Hepatocyte (in vitro differentiated cells): ENCODE measurements at places on chromosomes 7 and 10.

DNA sequence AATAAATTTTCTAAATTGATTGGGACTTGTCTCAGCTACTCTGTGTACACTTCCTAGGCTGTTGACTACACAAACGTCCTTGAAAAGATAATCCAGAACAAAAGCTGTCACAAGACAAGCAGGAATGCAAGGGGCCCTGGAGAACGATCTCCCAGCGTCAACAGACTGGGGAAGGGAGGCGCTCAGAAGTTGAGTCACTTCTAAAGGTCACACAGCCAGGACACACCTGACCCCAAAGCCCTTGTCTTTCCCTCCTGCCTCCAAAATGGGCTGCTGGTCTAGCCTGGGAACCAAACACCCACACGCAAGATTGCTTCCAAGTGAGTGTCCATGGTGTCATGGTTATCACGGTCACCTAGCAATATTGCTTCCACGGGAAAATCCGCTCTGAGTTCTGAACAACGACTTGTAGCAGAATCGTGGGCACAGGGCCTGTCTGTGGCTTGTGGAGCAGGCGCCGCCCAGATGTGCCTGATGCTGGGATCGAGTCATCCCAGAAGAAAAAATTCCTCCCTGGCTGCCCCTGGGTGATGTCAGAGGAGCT is 49.8 kb downstream of the SPOCK2 start:
- no peaks in the 10 kb centered on the region for H3K27me3 ChIP-seq
- H3K36me3 ChIP-seq = no peaks in the 10 kb centered on the region
- H3K4me3 ChIP-seq = no peak overlapping the region
- H3K27ac ChIP-seq = peak overlapping the region; percentile 70
- DNase-seq = peak; percentile 54

DNA sequence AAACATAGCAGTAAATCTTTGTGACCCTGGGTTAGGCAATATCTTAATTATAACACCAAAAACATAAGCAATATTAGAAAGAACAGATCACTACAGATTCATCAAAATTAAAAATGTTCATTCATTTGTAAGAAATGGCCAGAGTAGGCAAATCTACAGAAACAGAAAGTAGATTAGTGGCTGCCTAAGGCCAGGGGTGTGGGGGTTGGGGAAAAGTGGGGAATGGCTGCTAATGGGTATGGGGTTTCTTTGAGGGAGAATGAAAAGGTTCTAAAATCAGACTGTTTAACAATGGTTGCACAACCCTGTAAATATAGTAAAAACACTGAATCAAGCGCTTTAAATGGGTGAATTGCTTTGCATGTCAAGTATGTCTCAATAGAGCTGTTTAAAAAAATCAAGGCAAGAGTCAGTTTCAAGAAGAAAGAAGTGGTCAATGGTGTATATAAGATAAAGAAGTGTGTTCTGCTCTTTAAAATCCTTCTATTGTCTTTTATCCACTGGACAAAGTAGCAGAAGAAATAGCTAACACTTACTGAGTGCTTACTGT is 42.6 kb downstream of the CDK6 start:
- no peaks in the 10 kb centered on the region for H3K36me3 ChIP-seq
- H3K27ac ChIP-seq = peak overlapping the region; percentile 17
- DNase-seq = no peak
- H3K4me3 ChIP-seq = no peak overlapping the region

DNA sequence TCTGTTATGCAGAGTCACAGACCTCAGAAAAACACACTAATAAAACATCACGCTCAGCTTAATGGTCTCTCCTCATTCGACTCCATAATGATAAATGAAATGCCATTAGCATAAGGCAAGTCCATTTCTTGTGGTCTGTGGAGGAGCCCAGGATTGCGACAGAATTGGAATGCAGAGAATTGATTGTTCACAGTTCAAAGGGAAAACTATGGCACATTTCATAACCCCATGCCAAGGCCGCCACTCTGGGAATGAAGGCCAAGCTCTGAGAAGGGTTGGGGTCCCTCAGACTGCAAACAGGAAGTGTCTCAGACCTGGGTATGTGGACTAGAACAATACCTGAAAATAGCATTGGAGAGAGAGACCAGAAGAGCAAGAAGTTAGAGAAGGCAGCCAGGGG is 398.9 kb downstream of the ADRA2A start:
- no peak overlapping the region for H3K27ac ChIP-seq
- no peak overlapping the region for H3K4me3 ChIP-seq
- no peaks in the 10 kb centered on the region for H3K36me3 ChIP-seq
- no peaks in the 10 kb centered on the region for H3K27me3 ChIP-seq

DNA sequence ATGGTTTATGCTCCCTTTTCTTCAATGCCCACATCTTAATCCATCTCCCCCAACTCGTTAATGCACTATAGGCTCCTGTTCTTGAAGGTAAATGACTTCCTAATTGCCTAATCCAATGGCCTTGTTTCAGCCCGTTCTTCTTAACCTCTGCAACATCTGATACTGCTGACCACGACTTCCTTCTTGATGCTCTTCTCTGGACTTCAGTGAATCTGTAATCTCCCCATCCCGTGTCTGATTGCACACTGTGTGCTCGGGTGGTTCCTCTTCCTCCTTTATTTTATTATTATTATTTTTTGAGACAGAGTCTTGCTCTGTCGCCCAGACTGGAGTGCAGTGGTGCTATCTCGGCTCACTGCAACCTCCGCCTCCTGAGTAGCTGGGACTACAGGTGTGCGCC is 58.9 kb downstream of the HIPK2 start:
- no peak overlapping the region for H3K4me3 ChIP-seq
- H3K4me1 ChIP-seq = peaks cover 24% of the 10 kb centered on the region
- no peaks in the 10 kb centered on the region for H3K27me3 ChIP-seq
- H3K36me3 ChIP-seq = no peaks in the 10 kb centered on the region

DNA sequence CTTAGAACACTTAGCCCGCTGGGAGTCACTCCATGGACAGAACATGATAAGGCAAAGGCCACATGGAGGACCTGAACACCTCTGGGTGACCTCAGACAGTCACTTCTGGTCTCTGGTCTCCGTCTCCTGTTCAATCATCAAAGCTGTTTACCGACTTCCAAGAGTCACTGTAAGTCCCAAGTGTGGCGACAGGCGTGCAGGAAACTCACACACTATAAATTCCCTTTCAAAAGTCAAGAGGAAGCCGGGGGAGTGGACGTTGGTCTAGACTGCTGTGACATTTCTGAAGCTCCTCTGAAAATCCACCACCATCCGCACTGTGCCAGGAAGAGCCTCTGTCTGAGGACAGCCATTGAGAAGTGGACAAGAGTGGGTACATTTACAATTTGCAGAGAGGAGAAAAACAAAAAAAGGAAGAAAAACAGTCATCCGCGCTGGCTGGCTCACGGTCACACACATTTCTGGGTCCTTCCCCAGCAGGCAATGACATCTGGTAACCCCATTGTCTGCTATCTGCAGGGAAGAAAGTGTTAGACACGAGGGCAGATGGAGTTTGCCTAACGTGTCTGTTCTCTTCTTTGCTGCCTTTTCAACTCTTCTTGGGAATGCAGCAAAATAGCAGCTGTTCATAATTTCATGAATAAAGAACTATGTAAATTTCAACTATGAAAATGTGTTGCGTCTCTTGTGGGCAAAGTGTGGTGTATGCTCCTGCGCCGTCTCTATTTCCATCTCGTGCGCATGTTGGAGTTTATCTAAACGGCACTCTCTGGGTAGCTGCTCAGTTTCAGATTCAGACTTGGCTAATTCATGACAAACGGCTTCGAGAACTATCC is 32.9 kb upstream of the CUX1 start:
- H3K4me1 ChIP-seq = no peaks in the 10 kb centered on the region
- no peak overlapping the region for H3K27ac ChIP-seq

DNA sequence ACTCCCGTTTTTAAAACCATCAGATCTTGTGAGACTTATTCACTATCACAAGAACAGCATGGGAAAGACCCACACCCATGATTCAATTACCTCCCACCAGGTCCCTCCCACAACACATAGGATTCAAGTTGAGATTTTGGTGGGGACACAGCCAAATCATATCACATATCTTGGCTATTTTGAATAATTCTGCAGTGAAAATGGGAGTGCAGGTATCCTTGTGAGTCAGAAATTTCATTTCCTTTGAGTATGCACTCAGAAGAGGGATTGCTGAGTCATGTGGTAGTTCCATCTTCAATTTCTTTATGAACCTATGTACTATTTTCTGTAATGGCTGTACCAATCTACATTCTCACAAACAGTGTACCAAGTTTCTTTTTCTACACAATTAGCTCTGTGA is 125.8 kb downstream of the ANKRD7 start:
- DNase-seq = no peak
- H3K27ac ChIP-seq = no peak overlapping the region
- no peaks in the 10 kb centered on the region for H3K4me1 ChIP-seq
- H3K27me3 ChIP-seq = no peaks in the 10 kb centered on the region

DNA sequence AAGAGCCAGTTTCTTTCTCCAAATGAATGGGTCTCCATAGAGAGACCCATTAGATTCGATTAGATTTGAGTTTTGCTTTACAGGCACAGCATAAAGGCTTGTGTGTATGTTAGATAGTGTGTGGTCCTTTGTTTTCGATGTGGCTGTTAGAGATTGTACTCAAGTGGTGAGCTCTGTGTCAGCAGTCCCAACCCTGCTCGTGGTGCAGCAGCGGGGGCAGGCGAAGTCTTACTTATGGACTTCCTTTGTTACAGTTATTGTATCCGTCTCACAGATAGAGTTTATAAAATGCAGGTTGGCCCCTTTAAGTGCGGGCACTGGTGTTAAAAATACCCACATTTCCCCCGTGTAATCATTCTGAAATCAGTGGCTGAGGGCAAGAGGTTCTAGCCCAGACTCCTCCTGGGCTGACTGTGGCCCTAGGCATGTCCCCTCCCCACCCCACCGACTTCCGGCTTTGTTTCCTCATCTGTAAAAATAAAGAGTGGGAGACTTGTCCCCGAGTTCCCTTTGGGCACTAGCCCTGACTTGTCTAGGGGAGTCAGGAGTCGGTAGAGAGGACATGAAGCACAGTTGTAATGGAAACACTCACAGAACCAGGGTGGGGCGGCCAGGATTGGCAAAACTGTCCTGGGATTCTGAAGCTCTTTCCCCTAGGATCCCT is 28.6 kb downstream of the MTURN start:
- no peak overlapping the region for H3K27ac ChIP-seq
- DNase-seq = no peak
- H3K36me3 ChIP-seq = no peaks in the 10 kb centered on the region
- H3K4me3 ChIP-seq = no peak overlapping the region
- H3K27me3 ChIP-seq = no peaks in the 10 kb centered on the region
- H3K4me1 ChIP-seq = peaks cover 14% of the 10 kb centered on the region

- no peaks in the 10 kb centered on the region for H3K27me3 ChIP-seq
- H3K4me1 ChIP-seq = no peaks in the 10 kb centered on the region
- no peaks in the 10 kb centered on the region for H3K36me3 ChIP-seq
- no peak for DNase-seq
- H3K27ac ChIP-seq = no peak overlapping the region
Observed at GRCh38 chr7:51589111-51589510, 272.5 kb upstream of the COBL start.

GRCh38 chr7:143145-143751 is 49.1 kb upstream of the FAM20C start:
- DNase-seq = no peak
- peak overlapping the region; percentile 88 for H3K27ac ChIP-seq
- H3K36me3 ChIP-seq = no peaks in the 10 kb centered on the region
- no peak overlapping the region for H3K4me3 ChIP-seq
- H3K27me3 ChIP-seq = no peaks in the 10 kb centered on the region
- H3K4me1 ChIP-seq = peaks cover 13% of the 10 kb centered on the region

GRCh38 chr10:103481974-103482531 is 3.0 kb upstream of the CALHM3 start:
- no peak overlapping the region for H3K4me3 ChIP-seq
- H3K36me3 ChIP-seq = no peaks in the 10 kb centered on the region
- no peaks in the 10 kb centered on the region for H3K27me3 ChIP-seq
- DNase-seq = peak; percentile 74
- H3K27ac ChIP-seq = no peak overlapping the region

DNA sequence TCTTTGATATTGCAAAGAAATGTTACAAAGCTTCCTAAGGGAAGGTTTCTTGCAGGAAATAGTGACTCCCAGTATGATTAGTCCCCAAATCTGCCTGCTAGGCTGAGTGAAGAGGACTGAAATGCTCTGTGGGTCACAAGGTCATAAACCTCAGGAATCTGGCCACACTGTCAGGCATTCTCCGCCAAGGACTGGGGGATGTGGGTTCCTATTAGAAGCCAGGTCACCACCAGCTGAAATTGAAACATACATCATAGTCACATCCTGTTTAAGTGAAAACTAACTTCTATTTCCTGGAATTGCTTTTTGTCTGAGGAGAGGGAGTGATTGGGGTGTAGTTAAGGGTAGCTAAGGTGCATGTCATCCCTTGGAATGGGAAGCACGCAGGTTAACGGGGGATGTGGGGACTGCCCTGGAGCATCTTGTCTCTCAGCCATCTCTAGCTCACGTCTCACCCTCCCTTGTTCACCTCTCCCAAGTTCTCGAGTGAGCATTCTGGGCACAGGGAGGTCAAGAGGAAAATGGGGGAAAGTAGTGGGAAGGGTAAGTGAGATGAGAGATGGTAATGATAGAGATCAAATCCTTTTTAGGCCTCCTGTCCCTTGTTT is 12.0 kb upstream of the GSAP start:
- H3K27ac ChIP-seq = no peak overlapping the region
- no peaks in the 10 kb centered on the region for H3K36me3 ChIP-seq
- no peak for DNase-seq
- no peaks in the 10 kb centered on the region for H3K27me3 ChIP-seq
- no peak overlapping the region for H3K4me3 ChIP-seq
- H3K4me1 ChIP-seq = peaks cover 13% of the 10 kb centered on the region

GRCh38 chr10:81496626-81497025 is 378.4 kb upstream of the NRG3 start:
- no peaks in the 10 kb centered on the region for H3K27me3 ChIP-seq
- no peak for DNase-seq
- H3K27ac ChIP-seq = no peak overlapping the region
- H3K4me1 ChIP-seq = no peaks in the 10 kb centered on the region

- H3K4me1 ChIP-seq = peaks cover 32% of the 10 kb centered on the region
- no peaks in the 10 kb centered on the region for H3K36me3 ChIP-seq
- peak; percentile 78 for DNase-seq
Observed at GRCh38 chr10:78754269-78755062, 314.3 kb upstream of the ZMIZ1 start.

GRCh38 chr7:124257638-124258308 is 224.9 kb upstream of the TMEM229A start:
- no peaks in the 10 kb centered on the region for H3K36me3 ChIP-seq
- no peaks in the 10 kb centered on the region for H3K27me3 ChIP-seq

DNA sequence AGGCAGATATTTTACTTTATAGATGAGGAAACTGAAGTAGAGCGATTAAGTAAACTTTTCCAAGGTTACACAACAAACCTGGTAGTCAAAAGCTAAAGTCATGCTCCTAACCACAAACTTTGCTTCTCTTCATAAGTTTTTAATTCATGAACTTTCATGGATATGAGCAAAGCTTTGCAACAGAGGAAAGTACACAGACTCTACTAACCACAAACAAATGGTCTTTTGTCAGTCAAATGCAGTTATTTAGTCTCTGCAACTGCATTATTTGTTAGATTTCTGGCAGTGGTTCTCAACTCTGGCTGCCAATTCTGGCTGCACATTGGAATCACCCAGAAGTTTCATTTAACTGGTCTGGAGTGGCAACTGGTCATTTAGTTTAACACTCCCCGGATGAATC is 140.6 kb upstream of the TMEM168 start:
- H3K36me3 ChIP-seq = no peaks in the 10 kb centered on the region
- no peak for DNase-seq

GRCh38 chr10:142371-142770 is 7.1 kb downstream of the ZMYND11 start:
- no peak overlapping the region for H3K4me3 ChIP-seq
- H3K36me3 ChIP-seq = no peaks in the 10 kb centered on the region
- no peaks in the 10 kb centered on the region for H3K27me3 ChIP-seq
- DNase-seq = no peak
- H3K27ac ChIP-seq = no peak overlapping the region

- no peak for DNase-seq
- no peaks in the 10 kb centered on the region for H3K4me1 ChIP-seq
- no peaks in the 10 kb centered on the region for H3K36me3 ChIP-seq
- no peak overlapping the region for H3K27ac ChIP-seq
- no peaks in the 10 kb centered on the region for H3K27me3 ChIP-seq
- H3K4me3 ChIP-seq = no peak overlapping the region
Observed at GRCh38 chr7:108839076-108839475, 269.4 kb downstream of the DNAJB9 start.
